CD8-positive, alpha-beta memory T cell (primary cell): ENCODE measurements at places on chromosomes 5 and 9. TPM values are rescaled to one million over a fixed set of nuclear protein-coding genes. Genes with fewer than 3 reads are reported as not detected.
A peak's percentile ranks its signal among the peaks of the same experiment; 100 is the strongest.

DNA sequence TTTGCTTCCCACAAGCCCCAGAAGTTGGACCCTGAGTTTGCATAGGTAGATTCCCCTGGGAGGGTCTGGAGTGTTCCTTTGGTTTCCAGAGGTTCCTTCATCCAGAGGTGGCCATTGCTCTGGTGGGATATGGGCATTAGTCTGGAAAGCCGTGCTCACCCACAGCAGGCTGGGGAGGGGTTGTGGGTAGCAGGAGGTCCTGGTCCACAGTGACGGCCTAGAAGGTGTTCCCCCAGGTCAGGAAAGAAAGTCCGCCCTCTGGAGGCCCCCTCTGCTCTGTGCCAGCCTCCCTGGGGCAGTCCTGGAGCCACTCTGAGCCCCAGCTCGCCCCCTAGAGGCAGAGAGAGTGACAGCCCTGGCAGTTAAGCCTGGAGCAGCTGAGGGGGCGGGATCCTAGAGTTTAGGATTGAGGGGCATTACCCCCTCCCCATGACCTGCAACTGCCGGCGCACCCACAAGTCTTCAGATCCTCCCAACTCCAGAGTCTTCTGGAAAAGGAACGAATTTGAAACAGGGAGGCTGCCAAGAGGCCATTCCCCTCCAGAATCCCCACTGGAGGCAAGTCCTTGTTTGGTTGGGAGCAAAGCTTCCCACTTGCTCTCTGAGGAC is 36.8 kb downstream of the NDST1 start:
- peak; percentile 45 for DNase-seq

DNA sequence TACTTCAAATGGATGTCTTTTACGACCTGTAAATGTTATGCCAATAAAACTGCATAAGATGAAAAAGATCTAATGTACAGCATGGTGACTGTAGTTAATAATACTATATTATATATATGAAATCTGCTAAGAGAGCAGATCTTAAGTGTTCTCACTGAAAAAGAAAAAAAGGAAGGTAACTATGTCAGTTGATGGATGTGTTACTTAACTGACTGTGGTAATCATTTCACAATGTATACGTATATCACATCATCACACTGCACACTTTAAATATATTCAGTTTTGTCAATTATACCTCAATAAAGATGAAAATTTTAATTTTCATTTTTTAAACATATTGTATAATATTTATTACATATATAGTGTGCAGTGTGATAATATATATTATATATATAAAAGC is 31.9 kb downstream of the THBS4 start:
- DNase-seq = no peak

CCL28 gene
- 8.4 TPM for total RNA-seq

HCN1 gene
- total RNA-seq = not detected

DBH gene
- total RNA-seq = not detected

GRCh38 chr5:78779262-78779661 is 130.7 kb upstream of the LHFPL2 start:
- no peak for DNase-seq

GRCh38 chr5:152226191-152226590 is 178.9 kb downstream of the NMUR2 start:
- DNase-seq = no peak

GRCh38 chr9:37582548-37583157 is 6.5 kb upstream of the FBXO10 start:
- no peak for DNase-seq

DNA sequence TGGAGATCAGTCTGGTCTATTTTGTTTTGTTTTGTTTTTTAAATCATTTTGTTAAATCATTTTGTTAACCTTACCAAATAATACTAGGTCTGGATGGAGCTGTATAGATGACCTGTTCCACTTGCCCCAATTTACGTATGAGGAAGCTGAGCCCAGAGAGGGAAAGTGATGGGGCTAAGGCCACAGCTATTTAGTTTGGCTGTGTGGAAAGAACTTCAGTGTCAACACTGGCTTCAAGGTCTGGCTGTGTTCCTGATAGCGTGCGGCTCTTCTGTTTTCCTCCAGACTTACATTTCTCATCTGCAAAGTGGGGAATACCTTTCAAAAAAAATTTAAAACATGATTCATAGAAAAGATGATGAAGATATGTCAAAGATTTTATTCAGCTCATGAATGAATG is 112.5 kb downstream of the PTTG1 start:
- no peak for DNase-seq

- no peak for DNase-seq
Measured at GRCh38 chr5:415928-416635, 26.9 kb upstream of the EXOC3 start.

DNA sequence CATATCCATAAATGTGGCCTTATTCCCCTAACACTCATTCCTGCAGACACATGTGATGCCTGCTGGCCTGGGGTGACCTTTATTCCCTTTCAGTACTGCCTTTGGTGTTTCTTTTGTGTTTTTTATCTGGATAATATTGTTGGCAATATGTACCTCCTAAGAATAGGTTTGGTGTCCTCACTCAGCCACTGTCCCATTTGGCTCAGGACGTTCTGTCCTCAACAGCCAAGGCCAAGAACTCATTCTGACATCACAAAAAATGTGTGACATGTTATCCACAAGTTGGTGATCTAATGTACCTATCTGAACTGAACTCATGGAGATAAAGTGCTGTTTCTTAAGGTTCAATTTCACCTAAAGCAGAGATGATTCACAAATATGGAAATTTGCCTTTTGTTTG is 142.9 kb upstream of the GRAMD2B start:
- DNase-seq = no peak

DNA sequence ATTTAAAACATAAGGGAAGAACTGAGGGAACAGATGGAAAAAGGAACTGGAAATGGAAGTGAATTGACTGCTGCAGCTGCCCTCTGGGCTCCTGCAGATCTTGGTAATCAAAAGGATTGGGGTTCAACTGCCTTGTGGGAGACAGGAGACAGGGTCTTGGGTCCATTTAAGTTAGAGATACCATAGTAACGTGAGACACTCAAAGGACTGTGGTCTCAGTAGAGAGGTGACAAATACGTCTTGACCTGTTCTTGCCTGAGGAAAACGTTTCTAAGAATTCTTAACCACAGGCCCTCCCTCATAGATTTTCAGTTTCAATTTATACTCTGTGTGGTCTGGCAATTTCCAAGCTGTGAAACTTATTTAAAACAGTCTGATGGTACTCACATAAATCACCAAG is 100.8 kb upstream of the DHFR start:
- peak; percentile 58 for DNase-seq

SGCD gene
- 0.11 TPM for total RNA-seq

GRCh38 chr9:110319781-110320492 is 17.7 kb downstream of the TXNDC8 start:
- DNase-seq = no peak

GRCh38 chr5:72415616-72416325 is 91.4 kb downstream of the ZNF366 start:
- no peak for DNase-seq

- DNase-seq = no peak
Measured at GRCh38 chr5:61339764-61340163, 7.7 kb downstream of the ZSWIM6 start.

- peak; percentile 4 for DNase-seq
Measured at GRCh38 chr5:140631831-140632365, 1.1 kb downstream of the CD14 start.

PCDHB13 gene
- 0.04 TPM for total RNA-seq

DNA sequence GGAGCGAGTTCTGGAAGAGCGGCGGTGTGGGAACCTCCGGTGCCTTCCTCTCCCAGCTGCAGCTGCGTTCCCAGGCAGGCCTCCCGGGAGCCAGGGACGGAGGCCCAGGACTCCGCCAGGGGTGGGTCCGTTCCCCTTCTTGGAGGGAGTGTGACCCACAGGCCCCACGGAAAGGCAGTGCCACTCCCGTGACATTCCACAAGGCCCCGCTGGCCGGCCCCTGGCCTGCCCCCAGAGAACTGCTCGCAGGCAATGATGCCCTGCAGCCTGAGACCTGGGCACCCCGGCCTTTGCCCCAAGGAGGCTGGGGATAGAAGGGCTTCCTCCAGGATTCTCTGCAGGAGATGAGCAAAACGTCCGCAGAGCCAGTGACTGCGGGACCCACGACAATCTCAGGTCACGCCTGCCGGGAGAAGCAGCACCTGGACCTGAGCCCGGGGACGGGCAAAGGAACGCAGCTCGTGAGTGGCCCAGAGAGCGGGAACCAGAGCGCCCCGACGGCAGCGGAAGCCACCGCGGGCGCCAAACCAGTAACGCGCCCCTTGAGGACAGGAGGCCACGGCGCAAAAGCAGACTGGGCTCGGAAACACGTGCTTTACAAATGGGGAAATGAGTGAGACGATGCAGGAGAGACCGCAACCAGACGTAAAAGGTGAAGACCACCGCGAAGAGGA is 9.3 kb downstream of the OBP2B start:
- no peak for DNase-seq

DNA sequence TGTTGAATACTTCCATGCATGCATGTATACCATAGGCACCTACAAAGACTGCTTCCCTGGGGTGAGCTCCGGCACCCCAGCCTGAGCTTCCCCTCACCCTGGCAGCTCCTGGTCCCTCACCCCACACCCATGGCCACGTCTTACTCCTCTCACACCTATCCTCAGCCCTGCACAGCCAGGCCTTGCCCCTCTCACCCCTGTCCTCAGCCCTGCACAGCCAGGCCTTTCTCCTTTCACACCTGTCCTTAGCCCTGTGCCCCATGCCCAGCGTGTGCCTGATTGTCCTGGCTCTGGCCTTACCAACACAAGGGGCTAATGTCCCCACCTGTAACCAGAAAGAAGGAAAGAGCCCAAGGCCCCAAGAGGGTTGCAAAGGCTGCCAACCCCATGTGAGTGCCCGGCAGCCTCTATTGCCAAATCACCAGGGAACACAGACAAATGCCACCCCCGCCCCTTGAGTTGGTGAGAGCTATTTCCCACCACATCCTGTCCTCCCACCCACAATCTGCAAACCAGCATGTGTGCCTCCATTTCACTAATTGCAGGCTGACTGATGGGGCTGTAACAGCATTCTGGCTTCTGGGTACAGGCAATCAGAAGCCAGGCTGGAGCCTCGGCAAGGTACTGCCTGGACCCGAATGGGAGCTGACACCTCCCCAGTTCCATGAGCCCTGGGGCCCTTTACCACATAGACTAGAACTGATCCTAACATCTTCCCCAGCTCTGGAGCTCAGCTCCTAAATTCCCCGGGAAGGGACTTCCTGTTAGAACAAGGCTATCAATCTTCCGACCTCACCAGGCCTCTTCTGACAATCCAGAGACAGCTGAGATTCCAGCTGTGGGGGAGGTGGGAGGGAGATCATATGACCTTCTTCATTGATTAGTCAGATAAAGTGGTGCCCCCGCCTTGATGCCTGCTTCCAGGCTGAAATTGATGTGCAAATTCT is 78.2 kb downstream of the FAM114A2 start:
- peak; percentile 60 for DNase-seq

DNA sequence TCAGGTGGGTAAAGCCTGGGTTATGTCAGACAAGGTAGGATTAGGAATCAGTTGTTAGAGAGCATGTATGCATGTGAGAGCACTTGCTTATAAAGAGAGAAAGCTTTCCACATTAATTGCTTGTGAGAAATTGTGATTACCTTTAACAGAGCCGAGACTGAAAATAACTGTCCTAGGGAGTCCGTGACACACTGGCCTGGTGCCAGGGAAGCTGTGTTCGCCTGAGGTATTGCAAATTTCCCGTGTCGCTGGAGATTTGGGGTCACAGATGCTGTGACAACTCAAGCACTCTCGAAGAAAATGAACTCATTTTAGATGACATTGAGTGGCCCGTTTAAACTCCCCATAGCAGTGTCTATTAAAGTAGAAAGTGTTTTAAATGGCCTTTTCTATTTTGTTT is 9.6 kb downstream of the SLC1A1 start:
- no peak for DNase-seq

DNA sequence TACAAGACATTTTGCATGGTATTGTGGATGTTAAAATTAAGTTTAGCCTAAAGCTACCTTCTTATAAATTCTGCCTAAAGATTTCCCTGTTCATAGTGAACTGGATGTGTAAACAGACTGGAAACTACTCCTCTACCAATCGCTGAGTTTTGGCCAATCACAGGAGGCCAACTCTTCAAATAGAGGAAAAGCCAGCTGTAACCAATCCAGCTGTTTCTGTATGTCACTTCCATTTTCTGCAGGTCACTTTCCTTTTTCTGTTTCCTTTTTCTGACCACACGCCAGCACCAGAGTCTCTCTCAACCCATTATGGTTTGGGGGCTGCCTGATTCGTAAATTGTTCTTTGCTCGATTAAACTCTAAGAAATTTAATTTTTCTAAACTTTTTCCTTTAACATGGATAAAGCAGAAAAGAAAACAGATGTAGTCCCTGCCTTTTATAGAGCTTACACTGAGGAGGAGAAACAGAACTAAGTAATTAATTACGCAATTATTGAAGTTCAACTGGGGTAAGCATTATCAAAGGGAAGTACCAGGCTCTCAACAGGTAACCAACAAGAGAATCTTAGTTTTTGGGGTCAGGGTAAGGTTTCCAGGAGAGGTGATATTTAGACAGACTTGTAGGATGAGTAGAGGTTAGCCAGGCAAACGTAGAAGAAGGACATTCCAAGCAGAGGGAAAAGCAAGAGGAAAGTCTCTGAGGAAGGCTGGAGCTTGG is 27.7 kb downstream of the RANBP3L start:
- no peak for DNase-seq
